Activated T-cell treated with anti-CD3 and anti-CD28 coated beads, Interleukin-2, amount 50 U/mL, for 24 hours (primary cell): ENCODE measurements at places on chromosomes 3 and 15.

DNA sequence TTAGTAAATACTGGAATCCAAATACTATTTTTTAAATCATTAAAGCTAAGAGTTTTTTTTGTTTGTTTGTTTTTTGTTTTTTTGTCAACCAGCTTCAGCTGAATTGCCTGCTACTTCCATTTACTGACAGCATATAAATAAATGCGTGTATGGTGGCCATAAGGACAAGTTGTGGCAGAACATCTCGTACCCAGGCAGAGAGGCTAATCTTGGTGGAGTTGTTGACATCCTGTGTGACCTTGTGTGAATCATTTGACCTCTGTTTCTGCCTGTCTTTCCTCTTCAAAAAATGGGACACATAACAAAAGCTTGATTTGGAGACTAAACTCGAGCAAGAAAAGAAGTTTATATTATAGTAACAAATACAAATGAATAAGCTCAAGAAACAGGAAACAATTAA is 734.2 kb downstream of the MCTP2 start:
- DNase-seq = no peak

DNA sequence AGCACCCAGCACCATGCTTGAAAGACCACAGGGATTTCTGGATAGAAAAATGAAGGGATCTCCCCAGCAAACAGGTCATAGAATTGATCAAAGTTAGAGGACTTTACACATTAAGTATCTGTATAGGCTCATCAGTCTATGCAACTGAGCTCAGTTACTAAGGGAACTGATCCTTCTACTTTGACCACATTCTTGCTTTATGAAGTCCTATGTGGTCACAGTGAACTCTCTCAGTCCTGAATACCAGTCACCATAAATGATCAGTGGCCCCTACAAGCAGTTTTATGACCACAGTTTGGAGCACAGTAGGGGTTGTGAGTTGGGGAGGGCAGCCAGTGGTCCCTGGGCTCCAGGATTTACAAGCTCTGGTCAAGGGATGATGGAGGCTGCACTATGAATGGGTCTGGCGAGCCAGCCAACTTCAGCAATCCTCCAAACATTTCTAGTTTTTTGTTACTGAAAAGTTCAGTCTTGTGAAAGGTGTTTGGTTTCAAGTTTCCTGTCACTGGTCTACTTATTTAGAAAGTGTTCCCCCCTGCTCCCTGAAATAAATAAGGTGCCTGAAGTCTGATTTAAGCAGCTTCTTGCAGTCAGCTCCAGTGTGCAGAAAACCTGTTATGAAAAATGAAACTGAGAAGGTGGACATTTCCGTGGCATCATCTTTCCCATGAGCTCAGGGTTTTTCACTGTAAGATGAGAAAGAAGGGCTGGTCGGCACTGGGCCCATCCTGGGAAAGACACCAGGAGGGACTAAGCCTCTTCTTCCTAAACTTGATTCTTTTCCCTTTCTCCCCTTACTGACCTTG is 75.5 kb downstream of the DAPK2 start:
- DNase-seq = no peak

GRCh38 chr15:72724028-72724427 is 38.0 kb downstream of the BBS4 start:
- no peak for DNase-seq

- DNase-seq = no peak
Observed at GRCh38 chr3:70861855-70862254, 549.4 kb upstream of the MDFIC2 start.

DNA sequence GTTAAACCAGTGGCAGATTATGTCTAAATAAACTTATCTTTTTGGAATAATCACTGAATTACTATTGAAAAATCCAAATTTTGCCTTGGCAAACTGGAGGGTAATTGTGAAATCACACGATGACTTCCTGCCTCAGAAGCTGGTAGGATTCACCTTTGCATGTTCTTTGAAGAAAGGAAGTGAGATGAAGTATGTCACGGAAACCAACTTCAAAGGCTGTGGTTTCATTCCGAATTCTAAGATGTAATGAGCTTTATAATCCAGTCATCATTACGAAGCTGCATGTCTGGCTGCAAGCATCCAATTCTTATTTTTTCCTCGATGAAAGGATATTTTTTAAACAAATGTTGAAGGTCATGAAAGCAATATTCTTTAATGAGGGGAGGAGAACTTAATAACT is 15.0 kb upstream of the ZBED2 start:
- DNase-seq = no peak

DNA sequence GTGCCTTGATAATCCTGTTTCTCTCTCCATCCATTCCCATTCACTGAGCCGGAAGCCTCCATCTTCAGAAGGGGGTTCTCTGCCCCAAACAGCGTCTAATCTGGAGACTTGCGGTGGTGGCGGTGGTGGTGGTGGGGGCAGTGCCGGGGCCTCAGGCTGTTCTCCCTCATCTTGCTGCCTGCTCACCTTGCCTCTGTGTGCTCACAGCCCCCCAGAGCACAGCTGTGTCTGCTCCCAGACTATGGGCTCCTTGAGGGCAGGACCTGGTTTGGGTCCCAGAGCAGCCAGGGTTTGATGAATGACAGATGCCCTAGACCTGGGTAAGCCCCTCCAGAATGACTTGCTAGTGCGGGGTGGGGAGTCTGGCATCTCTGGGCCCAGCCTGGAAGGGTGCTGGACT is 430 bp upstream of the PSTPIP1 start:
- DNase-seq = no peak

GRCh38 chr15:71775856-71776255 is 34.5 kb upstream of the NR2E3 start:
- no peak for DNase-seq
